ENCODE measurements at places on chromosomes 3 and 15.

GRCh38 chr15:94110476-94111130 lies 120.8 kb upstream of the MCTP2 start:
- no peak for DNase-seq

DNA sequence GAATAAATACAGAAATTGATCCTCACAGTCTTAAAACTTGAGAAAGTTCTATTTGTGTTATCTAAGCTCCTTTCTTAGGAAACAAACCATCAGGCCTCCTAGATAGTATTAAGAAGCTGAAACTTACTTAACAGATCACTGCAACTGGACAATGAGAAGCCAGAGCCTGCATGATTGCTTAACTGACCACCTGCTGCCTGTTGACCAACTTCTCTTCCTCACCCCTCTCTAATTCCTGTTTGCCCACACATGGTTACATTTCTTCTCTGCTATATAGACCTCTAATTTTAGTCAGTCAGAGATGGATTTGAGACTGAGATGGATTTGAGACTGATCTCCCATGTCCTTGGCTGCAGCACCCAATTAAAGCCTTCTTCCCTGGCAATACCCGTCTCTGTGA lies 13.5 kb downstream of the CCPG1 start:
- DNase-seq: no peak

DNA sequence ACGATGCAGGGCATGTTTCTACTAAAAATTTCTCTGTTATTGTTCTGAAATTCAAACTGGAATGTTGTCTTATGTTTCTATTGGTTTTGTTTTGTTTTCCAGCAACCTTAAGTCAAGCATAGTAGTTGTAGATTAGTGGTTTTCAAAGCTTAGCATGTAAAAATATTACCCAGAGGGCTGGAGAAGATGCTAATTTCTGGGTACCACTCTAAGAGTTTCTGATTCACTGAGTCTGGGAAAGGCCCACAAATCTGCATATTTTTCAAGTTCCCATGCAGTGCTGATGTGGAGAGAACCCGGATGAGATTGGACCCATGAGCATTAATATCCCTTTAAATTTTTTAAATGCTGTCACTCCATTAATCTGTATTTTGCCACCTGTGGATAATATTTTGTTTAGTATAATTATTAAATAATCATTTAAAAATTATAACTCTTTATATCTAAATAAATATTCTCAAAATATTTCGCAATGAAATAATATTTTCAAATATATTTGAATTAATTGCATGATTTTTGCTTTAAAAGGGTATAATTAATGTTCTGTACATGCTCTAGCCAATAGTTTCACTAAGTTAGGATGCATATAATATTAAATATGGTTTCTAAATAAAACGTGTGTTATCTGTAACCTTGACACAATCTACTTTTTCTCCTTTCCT lies 1274.7 kb upstream of the CADM2 start:
- no peak for DNase-seq

- no peak for DNase-seq
Measured at GRCh38 chr3:64586952-64587351, 100.8 kb downstream of the ADAMTS9 start.

DNA sequence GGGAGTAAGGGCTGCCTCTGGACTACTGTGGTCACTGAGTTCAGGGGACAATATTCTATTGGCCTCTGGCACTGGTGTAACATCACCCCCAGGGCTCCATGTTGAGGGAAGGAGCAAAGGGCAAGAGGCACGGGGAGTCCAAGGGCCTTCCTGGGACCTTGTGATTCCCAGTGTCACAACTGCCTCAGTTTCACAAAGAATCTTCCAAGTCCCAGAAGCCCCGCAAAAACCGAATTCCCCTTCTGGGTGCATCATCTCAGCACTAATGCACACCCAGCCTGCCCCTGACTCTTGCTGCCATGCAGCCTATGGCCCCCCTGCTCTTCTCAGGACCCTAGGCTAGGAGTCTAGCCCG lies 5.5 kb downstream of the AMOTL2 start:
- no peak for DNase-seq

DNA sequence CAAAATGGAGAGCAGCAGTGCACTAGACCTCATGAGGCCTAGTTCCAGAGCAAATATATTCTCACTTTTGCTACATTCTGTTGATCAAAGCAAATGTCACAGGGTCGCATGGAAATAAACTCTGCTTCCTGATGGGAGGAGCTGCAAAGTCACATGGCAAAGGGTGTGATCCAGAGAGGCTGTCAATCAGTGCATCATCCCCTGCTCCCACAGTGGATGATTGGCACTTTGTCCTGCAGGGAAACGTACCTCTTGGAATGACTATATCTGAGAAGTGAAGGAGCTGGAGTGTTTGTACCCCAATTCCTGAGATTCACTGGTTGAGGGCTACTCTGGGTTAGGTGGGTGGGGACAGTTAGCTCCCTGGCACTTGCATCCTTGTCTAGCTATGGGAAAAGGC lies 195.1 kb upstream of the CTDSPL start:
- DNase-seq: no peak

- DNase-seq: no peak
Measured at GRCh38 chr3:54857343-54857742, 70.5 kb downstream of the LRTM1 start.

GRCh38 chr15:88450125-88450798 lies 16.9 kb downstream of the MRPL46 start:
- peak; percentile 2 for DNase-seq

DNA sequence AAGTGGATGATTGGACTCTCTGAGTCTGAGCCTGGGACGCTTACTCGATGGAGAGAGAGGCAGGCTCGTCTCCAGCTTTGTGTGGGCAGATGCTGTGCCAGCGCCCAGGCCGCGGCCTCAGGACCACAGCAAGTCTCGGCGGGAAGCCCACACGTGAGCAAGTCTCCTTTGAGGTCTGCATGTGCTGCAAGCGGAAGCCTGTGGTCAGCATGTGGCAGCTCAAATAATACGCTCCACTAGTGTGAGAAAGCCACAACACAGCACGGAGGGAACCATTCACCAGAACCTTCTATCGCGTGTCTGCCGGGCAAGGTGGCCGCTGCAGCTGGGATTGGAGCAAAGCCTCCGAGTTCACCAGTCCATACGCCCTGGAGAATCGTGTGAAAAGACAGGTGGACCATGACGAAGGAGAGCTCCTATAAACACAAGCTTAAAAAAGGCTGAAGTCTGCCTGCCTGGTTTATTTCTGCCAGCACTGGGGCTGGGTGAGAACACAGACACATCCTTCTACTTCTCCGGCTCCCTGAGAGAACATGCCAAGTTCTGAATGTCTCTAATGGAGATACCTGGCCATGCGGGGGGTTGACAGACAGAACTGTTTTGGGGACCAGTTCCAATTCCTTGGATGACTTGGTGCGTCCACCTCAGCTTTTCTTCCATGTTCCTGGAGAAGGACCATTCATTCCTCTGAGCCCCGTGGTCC lies 82.0 kb upstream of the LRIG1 start:
- no peak for DNase-seq

DNA sequence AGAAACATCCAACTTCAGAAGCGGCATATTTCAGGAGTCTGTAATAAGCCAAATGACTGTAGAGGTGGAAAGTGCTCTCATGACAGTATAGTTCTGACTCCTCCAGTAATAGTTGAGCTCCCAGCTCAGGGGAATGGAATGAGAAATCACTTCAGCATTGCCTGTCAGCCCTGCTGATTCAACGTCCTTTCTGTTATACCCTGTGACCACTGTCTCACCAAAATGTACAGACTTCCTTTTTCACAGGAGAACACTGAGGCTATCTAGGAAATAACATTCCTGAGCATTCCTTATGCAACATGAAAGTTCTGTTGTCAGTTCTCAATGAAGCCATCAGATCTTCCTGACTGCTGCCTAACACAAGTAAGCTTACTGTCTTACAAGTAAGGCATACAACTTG lies 284.5 kb upstream of the MME start:
- DNase-seq: no peak

DNA sequence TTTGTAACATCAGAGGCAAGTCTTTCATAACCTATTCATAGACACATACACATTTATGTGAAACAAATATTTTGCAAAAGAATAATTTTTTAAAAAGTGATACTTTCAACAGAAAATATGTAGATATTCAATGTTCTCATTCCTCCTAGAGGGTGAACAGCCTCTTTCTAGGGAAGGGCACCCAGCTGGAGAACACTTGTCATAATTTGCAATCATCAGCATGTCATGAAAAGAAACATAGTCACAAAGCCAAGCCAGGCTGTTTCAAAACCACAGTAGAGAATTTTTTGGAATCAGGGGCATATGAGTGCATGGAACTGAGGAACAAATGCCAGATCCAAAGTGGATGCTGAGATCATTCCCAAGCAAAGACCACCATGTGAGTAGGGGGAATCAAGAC lies 406.9 kb upstream of the ADAMTS9 start:
- no peak for DNase-seq

DNA sequence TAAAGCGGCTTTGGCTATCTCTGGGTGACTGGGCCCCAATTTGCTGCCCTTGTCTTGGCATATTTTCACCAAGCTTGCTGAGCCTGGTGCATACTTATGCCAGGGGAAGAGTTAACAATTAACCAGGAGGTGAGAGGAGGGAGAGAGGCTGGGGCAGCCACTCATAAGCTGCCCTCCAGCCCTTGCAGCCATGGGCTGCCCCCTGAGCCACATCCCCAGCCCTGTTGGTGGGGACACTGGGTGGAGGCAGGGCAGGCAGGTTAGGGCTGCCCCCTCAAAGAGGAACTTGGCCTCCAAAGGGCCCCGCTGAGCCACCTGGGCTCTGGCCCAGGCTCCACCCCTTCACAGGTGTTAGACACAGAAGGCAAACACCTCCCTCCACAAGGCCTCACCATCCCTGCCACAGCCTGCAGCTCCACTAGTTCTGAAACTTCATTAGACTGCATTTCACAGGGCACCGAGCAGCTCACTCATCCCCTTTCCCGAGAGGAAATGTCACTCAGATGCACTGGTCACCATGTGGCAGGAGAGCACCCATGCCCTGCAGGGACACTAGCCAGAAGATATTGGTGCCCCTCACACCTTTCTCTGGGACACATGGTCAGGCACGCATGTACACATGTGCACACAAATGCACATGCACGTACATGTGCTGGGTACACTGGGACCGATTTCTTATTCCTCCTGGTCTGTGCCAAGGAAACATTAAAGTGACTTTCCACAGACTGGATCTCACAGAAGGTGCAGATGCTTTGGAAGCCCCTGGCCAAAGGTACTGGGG lies 20.2 kb downstream of the AMOTL2 start:
- DNase-seq: no peak

DNA sequence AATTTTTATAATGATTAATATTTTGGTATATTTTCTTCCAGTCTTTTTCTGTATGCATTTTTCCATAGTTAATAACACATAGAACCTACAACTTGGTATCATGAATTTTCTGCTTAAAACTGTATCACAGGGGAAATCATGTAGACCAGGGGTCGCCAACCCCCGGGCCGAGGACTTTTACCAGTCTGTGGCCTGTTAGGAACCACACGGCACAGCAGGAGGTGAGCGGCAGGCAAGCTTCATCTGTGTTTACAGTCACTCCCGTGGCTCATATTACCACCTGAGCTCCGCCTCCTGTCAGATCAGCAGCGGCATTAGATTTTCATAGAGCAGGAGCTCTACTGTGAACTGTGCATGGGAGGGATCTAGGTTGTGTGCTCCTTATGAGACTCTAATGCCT lies 54.7 kb downstream of the RPL22L1 start:
- peak; percentile 49 for DNase-seq

GRCh38 chr3:152452318-152452717 lies 183.6 kb downstream of the MBNL1 start:
- peak; percentile 13 for DNase-seq

GRCh38 chr15:56327721-56328502 lies 37.3 kb upstream of the TEX9 start:
- no peak for DNase-seq

GRCh38 chr15:36958606-36959005 lies 141.7 kb downstream of the MEIS2 start:
- DNase-seq: no peak

- no peak for DNase-seq
Measured at GRCh38 chr3:83093222-83093572, 1331.8 kb upstream of the GBE1 start.

- no peak for DNase-seq
Measured at GRCh38 chr3:30682434-30683155, 76.2 kb downstream of the TGFBR2 start.

DNA sequence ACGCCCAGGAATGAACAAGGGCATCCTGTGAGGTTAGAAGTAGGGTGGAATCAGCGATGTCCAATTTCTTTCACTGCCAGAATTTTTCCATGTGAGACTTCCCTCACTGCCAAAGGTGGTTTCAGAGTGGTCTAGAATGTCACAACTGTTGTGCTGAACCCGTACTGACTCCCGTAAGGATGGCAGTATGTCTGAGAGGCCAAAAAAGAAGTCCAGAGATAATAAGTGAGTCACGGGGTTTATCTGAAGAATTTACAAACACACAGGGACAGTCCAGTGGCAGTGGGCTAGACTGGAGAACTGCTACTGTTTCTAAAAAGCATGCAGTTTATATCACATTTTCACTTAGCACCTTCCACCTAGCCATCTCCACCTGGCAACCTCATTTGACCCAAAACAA lies 160.6 kb upstream of the ATP10A start:
- DNase-seq: no peak

DNA sequence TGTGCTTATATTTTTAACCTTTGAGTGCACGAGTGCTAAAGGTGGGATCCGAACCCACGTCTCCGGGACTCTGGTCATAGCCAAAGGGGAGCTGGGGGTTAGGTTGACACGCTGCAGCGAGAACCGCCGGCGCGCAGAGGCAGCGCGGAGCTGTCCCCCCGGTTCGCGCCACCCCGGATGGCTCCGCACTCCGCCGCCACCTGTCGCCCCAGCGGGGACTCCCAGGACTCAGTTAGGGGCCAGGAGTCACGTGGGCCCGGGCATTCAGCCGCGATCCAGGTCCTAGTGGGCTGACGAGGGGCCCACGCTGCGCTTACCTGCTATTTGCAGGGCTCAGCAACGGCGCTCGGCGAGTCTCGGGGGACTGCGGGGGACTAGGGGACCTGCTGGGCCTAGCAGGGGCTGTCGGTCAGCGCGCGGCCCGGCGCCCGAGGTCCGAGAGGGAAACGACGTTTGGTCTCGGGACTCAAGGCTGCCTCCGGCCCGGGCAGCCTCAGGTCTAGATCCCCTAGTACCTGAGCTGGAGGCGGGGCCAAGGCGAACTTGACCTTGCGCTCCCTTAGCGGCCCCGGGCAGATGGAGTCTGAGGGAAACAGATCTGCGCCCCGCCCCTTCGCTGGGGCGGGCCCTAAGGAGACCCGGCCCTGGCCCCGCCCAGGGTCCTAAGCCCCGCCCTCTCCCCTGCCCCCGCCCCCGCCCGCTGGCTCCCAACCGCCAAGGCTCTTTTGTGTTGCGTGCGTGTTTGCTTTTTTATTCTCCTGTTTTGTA lies at the start of gene NMNAT3:
Gene NMNAT3, minus strand, starts transcription at position 585 of the 768 bp plus-strand sequence. CDS start 50,248 bp downstream, outside the sequence.
- DNase-seq: no peak
